ENCODE measurements at places on chromosomes 2 and 18. TPM values are rescaled to one million over a fixed set of nuclear protein-coding genes. Genes with fewer than 3 reads are reported as not detected.

The ABCG8 gene
- not detected for total RNA-seq

The KCNJ3 gene
- total RNA-seq = not detected

The SP5 gene
- total RNA-seq = 2.1 TPM

The C2orf78 gene
- not detected for total RNA-seq

The CAPN13 gene
- total RNA-seq = not detected

The CFAP221 gene
- 0.57 TPM for total RNA-seq

The TMEM237 gene
- total RNA-seq = 101 TPM

The RETREG2 gene
- 120 TPM for total RNA-seq
